ENCODE measurements at places on chromosomes 5 and 9.

DNA sequence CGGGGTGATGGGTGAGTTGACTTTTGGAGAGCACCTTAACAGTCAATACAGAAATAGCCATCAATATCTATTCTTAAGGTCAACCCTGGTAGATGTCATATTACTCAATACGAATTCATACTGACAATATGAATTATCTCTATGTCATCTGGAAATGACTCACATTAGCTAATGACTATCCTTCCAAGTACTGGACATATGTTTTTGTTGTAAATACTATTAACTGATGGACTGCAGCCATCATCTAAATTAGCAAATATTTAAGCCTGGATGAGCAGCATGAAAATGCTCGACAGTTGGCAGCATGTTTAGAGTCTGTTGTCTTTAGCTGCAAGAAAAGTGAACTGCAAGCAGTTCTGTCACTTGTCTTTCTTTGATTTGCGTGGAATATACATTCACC, 19.6 kb upstream of the ISOC1 start:
- DNase-seq: no peak

GRCh38 chr5:12313602-12314001, 409.4 kb upstream of the CTNND2 start:
- DNase-seq: no peak

DNA sequence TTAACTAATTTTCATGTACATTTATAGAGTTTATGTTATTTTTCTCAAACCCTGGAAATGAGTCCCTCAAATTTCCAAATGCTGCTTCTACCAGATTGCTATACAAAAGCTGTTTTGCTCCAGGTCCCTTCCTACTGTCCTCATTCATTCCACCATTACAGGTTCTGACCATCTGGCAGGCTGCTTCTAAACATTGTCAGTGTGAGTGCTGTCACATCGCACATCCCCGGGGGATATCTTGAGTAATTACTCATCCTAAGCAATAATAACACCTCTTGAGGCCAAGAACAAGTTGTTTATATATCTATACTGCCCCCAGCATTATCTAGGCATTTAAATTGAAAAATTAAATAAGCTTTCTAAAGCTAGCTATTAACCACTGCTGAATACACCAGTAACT, 1675.3 kb upstream of the CDH6 start:
- DNase-seq: no peak

DNA sequence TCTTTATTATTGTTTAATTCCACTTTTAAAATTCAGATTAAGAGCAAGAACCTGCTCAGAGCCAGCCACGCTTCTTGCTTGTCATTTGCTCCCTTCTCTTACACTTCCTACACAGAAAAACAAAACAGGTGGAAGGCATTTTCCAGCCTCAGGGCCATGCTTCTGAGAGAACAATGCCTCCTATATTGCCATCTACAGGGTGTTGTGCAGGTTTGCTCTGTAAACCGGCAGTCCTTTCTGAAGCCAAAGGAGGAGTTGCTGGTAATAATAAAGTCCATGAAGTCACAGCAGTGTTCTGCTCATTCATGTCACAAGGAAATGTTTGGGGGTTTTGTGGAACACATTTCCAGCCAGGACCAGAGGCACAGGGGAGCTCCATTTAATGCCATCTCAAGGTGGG, 16.1 kb upstream of the PRLR start:
- no peak for DNase-seq

DNA sequence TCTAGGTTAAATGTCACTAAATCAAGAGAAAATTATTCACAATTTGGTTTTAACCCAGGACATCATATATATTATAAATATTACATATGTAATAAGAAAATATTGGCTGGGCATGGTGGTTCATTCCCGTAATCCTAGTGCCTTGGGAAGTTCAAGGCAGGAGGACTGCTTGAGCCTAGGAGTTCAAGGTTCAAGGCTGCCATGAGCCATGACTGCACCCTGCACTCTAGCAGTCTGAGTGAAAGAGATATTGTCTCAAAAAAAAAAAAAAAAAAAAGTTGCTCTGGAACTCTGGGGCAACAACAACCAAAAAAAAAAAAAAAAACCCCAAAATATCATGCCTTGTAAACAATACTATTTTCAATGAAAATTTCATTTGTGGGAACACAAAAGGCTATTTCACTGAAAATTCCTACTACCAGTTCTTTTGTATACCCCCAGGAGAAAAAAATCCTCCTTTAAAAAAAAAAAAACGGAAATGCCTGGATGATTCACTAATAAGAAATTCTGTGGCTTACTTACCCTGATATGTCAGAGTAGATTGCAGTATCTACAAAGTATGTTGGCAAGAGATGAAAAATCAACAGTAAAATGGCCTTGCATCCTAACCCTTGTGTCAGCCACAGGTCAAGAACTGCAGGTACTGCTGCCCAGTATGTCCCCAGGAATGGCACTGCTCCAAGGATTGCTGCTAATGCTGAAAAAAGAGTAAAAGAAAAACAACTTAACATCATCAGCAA, 22.6 kb upstream of the CTNNAL1 start:
- DNase-seq: no peak

GRCh38 chr5:61919920-61920319, 386.1 kb upstream of the KIF2A start:
- no peak for DNase-seq

- no peak for DNase-seq
Measured at GRCh38 chr9:131539223-131539923, 6.0 kb upstream of the PRRT1B start.

DNA sequence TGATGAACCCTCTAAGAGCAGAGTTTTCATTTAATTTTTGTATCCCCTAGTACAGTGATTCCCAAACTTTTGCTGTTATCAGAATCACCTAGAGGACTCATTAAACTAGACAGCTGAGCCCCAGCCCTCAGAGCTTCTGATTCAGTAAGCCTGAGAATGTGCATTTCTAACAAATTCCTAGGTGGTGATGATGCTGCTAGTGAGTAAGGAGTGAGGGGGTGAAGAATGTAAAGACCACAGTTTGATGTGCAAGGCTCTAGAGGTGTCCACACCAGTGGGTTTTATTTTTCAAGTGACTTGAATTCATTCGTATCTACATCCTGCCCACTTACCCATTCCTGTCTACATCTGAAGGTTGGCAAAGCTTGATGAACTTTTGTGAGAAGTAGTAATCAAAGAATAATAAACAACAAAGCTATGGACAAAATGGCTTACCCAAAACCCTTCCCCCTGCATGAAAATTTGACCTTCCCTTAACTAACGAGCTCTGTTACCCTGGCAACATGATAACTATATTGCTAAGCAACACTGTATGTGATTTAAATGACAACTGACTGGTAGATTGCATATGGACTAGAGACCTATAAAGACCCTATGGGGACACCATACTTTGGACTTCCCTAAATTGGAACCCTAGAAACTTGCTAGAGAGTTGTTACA, 35.2 kb downstream of the DTWD2 start:
- no peak for DNase-seq

- DNase-seq: no peak
Measured at GRCh38 chr5:72110394-72111013, 3.2 kb downstream of the MAP1B start.

DNA sequence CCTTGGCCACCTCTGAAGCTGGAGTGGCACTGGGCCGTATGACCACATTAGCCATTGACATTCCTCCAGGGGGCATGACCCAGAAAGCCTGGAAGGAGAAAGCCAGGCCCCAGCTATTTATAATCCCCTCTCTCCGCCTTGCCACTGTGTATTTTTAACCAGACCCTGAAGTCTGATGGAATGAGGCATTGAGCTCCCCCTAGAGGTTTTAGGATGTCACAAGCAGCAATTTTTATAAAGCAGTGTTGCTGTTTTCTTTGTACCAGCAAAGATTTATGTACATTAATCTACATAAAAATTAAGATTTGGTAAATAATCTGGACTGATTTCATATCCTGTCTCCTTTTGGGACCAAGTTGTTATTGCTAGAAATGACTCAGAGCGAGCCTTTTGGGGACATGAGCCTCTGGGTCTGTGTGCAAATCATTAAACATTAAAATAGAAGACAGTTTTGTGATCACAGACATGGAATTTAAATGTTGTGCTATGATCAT, 127.1 kb downstream of the TRIO start:
- DNase-seq: no peak

- no peak for DNase-seq
Measured at GRCh38 chr9:136696502-136696901, 9.2 kb upstream of the AGPAT2 start.

- DNase-seq: no peak
Measured at GRCh38 chr5:158234323-158235158, 375.6 kb upstream of the CLINT1 start.

GRCh38 chr9:136020671-136021070, 59.5 kb upstream of the UBAC1 start:
- no peak for DNase-seq

- no peak for DNase-seq
Measured at GRCh38 chr5:150140830-150141229, 14.8 kb downstream of the PDGFRB start.

DNA sequence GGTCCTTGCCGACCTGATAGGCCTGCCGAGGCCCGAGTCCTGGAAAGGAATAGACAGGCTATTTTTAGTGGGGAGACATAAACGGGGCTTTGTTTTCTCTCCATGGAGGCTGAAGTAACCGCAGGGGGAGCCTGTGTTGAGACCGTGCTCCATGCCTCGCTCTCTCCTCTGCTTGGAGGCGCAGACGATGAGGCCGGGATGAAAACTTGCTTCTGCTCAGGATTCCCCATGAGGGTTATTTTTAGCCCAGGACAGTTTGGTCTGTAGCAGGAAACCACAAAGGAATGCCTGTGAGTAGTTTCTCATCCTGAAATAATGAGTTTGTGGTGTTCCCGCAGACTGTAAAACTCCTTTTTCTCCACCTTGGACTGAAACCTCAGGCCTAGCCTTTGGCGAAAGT, 81.9 kb upstream of the RARS1 start:
- DNase-seq: no peak

DNA sequence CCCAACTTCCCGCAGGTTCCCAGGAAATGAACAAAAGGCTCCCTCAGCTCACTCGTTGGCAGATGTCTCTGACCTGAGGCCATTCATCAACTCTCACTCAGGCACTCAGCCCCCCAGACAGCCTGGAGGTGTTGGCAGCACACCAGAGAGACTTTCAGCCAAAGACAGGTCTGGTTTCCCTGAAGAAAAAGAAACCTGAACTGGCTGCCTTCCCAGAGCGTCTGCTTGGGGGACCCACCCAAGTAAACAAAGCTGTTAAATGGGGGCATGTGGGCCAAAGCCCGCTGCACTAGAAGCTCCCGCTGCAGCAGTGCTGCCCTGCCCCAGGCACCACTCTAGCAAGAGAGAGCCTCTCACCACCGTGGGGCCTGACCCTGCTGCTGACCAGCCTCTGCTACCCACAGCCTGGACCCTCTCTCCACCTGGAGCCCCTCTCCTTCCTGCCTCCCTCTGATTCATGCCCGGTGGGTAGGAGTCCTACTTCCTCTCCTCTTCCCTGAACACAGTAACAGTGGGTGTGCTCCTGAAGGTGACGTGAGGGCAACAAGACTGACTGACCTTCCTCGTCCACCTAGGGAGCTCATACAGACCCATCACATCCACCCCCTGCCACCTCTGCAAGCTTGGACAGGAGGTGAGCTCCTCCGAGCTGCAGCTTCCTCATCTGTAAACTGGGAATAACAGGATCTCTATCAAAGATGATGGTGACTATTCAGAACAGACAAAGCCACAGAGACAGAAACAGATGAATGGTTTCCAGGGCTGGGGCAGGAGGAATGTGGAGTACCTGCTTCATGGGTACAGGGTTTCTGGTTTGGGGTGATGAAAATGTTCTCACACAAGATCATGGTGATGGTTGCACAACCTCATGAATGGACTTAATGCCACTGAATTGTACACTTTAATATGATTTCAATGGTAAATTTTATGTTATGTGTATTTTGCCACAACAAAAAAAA, 31.0 kb upstream of the GABRP start:
- no peak for DNase-seq

DNA sequence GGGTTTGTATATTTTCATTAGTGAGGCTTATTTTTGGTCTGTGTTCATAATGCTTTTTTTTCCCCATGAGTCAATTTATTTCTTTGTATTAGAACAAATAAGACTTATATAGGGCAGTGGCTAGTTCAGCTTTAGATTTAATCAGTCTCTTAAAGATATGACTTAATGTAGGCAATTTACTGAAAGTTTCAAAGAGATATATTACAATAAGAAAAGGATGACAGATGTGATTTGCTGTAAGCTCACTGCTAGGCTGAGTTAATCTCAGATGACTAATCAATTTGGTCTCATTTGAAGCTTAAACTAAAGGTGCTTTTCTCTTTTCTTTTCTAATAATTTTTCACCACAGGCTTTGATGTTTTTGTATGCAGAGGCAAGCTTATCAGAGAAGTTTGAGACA, 291.8 kb upstream of the DAP start:
- no peak for DNase-seq

DNA sequence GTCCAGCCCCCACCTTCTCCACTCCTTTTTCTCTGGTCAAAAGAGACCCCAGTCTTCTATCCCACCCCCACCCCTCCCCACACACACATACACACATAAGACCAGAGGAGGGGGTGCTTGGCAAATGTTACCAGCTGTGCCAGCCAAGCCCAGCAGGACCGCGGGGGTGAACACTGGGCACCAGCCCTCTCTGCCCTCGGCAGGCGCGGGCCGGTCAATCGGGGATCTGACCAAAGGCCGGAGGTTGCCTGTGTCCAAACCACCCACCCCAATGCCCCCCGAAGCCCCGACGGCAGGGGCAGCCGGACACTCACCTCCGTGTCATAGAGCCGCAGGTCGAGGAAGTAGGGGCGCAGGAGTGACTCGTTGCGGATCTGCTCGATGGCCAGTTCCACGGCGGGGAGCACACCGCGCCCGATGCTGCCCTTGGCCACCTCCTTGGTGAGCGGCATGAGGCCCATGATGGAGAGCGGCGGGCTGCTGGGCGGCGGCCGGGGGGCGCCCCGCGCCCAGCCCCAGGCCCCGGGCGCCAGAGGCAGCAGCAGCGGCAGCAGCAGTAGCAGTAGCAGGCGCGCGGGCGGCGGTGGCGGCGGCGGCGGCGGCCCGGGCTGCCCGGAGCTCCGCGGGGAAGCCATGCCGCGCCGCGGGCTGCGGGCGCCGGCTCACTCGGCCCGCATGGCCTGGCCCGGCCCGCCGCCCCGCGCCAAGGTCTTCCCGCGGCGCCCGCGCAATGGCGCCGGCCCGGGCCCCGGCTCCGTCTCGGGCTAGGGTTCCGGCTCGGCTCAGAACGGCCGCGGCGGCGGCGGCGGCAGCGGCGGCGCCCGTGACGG, 417 bp downstream of the GABBR2 start:
- no peak for DNase-seq

DNA sequence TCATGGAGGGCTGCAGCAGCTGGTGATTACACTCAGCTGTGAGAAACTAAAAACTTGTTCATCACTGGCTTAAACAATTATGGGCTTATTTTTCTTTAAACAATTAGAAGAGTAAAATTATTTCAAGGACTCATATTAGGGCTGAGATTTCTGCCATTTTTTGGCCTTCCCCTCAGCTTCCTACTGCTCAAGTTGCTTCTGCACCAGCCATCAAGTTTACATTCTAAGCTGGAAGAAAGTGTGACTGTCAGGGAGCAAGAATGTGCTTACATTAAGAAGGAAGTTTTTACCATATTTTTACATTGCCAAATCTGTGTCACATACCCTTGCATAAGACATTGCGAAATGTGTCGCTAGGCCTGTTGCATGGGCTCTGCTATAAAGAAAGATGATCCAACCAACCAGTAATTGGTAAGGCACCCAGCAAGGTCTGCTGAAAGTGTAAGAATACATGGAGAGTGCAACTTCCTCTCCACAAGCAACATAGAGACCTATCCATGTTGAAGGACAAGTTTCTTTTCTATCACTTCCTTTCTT, 260.3 kb upstream of the CDH10 start:
- DNase-seq: no peak
